ENCODE measurements at places on chromosomes 1 and 21.

DNA sequence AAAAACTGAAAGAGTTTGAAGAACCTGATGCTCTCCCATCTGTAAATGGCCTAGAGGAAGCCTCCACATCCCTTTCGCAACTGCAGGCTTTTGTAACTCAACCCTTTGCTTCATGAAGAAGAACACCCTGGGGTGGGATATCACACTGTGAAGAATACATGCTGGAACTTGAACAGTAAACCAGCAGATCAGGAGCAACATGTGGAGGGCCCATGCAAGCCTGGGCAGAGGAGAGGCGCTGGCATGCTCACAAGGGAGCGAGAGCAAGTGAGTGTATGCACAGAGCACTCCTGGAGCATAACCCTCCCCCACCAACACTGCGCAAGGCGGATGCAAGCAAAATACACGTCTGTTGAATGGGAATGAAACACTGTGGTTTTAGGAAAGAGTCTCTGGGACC lies 24.6 kb upstream of the SPAG17 start:
- no peak for DNase-seq

DNA sequence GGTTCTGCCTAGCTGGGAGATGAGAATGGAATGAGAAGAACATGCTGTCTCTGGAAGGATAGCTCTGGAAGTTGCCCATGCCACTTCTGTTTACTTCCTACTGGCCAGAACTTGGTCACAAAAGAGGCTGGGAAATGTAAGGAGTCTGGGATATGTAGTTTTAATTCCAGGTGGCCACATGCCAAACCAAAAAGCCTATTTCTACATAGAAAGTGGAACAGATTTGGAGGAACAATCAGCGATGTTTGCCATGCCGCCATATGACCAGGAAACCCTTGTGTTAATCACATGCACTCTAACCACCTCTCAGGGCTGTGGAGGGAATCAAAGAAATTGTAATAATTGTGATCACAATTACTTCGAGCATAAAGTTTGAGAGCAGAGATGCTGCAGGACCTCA lies 10.0 kb upstream of the OLIG2 start:
- DNase-seq, result no peak

DNA sequence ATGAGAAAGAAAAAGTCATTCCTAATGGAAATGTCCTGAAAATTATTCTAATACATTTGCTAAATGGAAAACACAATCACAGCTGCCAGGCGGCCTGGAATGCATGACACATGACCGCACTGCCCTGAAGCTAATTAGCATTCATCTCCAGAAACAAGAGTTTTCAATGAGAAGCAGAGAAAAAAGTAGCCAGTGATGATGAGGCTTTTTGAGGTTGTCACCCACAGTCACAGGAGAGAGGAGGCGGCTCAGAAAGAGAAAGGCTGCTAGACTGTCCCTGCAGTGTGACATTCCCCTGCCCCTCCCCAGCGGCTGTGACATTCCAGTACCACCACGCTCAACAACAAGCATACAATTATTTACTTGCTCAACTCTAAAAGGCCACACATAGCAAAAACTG lies 122.9 kb upstream of the KRTAP19-8 start:
- no peak for DNase-seq

- no peak for DNase-seq
Observed at GRCh38 chr21:39842741-39843459, 24.3 kb upstream of the PCP4 start.

GRCh38 chr1:94863919-94864318 lies 43.8 kb downstream of the SLC44A3 start:
- peak; percentile 35 for DNase-seq

GRCh38 chr1:64826991-64827390 lies 82.1 kb downstream of the RAVER2 start:
- no peak for DNase-seq

GRCh38 chr1:72397786-72398185 lies 115.4 kb upstream of the NEGR1 start:
- no peak for DNase-seq

DNA sequence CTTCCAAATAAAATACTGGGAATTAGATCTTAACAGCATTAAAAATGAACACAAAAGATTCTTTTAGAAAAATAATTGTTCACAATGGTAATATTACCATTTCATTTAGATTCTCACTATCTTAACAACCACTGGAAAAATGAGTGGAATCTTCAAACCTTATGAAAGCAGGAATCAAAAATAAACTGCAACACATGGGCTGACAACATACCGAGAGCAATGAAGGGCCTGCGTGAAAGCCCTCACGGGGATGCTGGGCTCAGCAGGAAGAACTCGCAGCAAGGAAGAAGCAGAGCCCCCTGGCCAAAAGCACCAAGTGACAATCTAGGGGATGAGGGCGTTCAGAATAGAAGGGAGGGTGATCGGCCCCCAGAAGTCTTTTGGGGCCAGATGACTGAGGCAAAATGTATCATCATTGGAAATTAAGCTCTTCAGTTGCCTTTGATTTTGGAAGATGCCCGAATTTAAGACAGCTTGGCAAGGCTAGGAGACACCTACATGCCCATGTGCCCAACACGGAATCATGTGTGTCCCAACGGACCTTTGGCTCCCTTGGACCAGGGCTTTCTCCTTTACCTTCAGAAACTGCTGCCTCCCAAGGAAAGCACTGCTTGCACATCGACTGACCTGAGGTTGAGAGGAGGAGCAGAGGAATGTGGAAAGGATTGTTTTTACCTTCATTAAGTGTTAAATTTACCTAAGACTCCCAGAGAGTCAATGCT lies 103.9 kb downstream of the TGFBR3 start:
- no peak for DNase-seq

GRCh38 chr1:64856553-64856952 lies 109.8 kb downstream of the JAK1 start:
- DNase-seq, result no peak

- no peak for DNase-seq
Observed at GRCh38 chr1:1470626-1471388, 758 bp upstream of the ATAD3B start.

- no peak for DNase-seq
Observed at GRCh38 chr1:1065265-1065939, 8.7 kb downstream of the RNF223 start.

DNA sequence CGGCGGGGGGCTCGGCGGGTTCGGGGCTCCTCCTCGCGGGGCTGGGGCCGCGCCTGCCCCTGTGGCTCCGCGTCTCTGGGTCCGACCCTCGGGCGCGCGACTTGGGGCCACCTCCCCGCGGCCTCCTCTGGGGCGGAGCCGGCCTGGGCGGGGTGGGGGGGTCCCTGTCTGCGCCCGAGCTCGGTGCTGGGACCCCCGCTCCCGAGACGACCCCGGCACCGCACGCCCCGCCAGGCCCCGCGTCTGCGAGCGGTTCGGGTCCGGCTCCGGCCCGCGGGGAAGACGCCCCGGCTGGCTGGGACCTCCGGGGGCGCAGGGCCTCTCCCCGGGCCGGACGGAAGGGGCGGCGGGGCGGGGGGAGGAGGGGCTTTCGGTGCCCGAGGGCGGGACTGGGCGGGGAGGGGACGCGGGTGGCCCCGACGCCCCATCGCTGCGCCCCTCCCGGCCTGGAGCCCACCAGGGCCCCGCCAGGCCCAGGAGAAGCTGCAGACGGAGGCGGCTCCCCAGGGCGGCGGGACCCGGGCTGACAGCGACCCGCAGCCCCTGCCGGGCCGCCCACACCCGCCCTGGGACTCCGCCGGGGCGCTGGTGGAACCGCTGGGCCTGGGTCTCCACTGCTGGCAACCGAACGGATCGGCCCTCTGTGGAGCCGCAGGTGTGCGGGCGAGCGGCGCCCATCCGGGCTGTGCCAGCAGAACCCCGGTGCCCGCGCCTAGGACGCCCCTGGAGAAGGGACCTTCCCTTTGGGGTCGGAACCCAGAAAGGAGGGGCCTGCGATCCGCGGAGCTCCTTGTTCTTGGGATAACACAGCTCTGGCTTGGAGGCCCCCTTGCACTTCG lies 610 bp downstream of the COL6A2 start:
- DNase-seq, result no peak

DNA sequence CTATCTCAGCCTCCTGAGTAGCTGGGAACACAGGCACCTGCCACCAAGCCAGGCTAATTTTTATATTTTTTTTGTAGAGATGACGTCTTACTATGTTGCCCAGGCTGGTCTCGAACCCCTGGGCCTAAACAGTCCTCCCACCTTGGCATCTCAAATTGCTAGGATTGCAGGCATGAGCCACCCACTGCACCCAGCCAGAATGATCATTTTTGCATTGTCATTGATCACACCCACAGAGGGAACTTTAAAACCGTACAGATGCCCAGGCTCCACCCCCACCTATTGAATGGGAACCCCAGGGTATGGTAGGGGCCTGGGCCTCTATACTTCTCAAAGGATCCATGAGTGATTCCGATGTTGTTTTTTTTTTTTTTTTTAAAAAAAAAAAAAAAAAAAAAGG lies 36.7 kb downstream of the ETNK2 start:
- no peak for DNase-seq

DNA sequence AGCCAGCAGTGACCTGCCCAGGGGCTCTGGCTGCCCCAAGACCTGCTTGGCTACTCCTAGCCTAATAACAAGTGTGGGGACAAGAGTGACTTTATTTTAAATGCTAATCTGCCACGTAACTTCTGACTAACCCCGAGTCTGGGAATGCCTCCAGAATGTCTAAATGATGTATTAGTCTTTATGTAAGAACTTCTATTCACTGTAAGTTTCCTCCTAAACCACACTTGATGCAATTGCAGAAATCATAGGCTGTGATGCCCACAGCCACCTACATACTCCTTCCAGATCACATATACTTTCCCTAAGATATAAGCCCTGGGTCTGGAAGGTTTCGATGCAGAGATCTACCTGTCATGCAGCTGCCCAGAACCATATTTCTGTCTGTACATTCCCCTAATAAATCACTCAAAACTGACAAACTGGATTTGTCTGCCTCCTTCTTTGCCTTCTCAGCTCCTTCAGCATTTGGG lies 5.9 kb upstream of the VPS45 start:
- peak; percentile 55 for DNase-seq

DNA sequence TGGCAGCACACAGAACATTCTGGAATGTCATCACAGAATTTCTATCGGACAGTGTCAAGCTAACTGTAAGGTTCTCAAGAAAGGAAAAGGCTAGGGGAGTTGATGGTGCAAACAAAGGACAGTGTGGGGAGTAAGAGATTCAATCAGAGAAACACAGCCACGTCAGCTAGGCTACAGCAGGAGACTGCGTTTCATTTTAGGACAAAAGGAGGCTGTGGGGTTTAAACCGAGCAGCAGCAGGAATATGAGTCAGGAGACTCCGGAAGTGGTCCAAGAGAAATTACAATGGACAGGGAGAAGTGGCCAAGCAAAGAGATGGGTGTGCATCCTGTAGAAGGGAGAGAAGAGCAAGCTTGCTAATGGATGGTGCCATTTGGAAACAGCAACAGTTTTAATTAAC lies 37.4 kb upstream of the C1orf198 start:
- DNase-seq, result no peak

GRCh38 chr1:245133995-245134715 lies 20.6 kb upstream of the KIF26B start:
- no peak for DNase-seq

DNA sequence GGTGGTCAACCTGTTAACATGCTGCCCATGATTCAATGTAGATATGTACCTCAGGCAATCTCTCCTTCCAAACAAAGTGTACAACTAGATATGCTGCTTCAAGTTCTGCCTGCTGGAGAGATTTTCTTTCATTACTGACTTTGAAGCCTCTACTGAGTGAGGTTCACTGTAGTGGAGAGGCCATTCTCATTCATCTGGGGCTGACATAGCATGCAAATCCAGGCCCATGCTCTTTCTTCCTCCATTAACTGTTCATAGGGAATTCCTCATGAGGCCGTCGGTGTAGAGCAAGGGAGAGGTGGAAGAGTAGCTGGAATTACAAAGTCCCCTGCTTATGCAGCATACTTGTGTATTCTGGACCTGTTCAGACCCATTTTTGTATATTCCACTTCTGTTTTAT lies 38.6 kb downstream of the VANGL2 start:
- DNase-seq, result no peak

DNA sequence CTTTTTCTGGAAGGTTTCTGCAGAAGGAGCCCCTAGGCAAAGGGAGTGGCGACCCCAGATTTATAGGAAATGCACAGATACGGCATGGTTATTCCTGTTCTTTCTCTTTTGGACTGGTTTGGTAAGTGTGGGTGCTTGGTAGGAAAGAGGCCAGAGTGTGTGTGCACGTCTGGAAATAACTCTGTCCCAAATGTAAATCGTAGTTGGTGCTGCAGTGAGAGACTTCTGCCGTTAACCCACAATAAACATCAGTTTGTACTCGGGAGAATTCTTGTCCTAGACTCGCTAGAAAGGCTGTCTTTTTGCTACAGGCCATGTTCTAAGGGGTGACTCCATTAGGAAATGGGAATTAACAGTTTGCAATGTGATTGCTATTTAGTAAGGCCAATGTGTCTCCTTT lies 779 bp downstream of the SLC44A3 start:
- no peak for DNase-seq

- no peak for DNase-seq
Observed at GRCh38 chr1:205535096-205535495, 30.6 kb downstream of the CDK18 start.

DNA sequence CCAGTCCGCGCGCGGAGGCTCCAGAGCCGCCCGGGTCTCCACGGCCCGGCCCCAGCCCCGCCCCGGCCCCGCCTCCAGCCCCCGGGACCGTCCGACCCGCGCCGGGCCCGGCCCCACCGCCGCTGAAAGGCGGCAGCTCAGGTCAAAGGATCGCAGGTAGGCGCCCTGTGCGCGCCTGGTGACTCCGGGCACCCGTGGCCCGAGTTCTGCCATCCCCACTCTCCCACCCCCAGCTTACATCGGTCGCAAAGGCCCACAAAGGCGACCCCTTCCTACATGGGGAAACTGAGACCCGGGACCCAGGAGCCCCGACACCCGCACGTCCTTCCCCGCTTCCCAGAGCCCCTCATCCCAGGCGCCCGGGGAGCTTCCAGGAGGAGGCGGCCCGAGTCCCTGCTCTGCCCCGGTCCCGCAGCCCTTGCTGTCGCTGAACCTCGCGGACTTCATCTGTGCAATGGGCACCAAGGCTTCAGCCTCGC lies at the start of gene TMEM200B:
Gene TMEM200B, minus strand, starts transcription at position 17 of the 479 bp plus-strand sequence. CDS start 2,075 bp downstream, outside the sequence.
- no peak for DNase-seq

- no peak for DNase-seq
Observed at GRCh38 chr1:55702064-55702463, 486.9 kb upstream of the USP24 start.

- no peak for DNase-seq
Observed at GRCh38 chr1:165877940-165878556, 50.6 kb downstream of the UCK2 start.

DNA sequence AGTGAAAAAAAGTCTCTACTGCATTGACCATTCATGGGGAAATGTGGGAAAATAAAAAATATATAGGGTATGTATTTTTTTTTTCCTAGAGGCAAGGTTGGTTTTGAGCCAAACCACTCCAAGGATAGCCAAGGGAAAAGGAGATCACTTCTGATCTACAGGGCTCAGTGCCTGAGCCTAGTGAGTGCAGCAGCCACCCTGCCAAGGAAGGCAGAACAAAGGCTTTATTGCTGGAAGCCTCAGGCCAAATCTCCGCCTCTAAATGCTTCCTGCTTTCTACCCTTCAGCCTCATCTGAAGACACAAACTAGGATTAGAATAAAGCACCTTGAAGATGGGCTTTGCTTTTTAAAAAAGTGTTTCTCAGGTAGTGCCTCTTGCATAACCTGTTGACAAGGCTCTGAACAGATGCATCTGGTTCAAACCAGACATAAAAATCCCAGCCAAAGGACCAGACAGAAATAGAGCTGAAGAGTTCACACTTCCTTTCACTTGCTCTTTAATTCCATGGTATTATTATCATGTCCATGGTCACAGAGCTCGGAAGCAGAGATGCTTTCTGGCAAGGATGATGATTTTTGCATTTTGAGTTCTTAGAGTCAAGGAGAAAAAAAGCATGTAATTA lies 10.5 kb downstream of the C1orf115 start:
- no peak for DNase-seq

GRCh38 chr1:2190491-2190976 lies 4.0 kb downstream of the FAAP20 start:
- no peak for DNase-seq

- no peak for DNase-seq
Observed at GRCh38 chr1:38059635-38060250, 13.2 kb upstream of the POU3F1 start.

Measured in renal cortex interstitium (tissue), 15 donors.